ENCODE measurements at places on chromosomes 5 and 9. TPM values are rescaled to one million over a fixed set of nuclear protein-coding genes. Genes with fewer than 3 reads are reported as not detected.

Gene ALDH1B1
- total RNA-seq: 10.8 TPM

Gene GCNT1
- total RNA-seq: 14.4 TPM

GRCh38 chr5:101677961-101678360 lies 618.1 kb downstream of the SLCO4C1 start:
- DNase-seq: no peak

- DNase-seq: no peak
Observed at GRCh38 chr5:33507426-33507825, 66.7 kb downstream of the TARS1 start.

DNA sequence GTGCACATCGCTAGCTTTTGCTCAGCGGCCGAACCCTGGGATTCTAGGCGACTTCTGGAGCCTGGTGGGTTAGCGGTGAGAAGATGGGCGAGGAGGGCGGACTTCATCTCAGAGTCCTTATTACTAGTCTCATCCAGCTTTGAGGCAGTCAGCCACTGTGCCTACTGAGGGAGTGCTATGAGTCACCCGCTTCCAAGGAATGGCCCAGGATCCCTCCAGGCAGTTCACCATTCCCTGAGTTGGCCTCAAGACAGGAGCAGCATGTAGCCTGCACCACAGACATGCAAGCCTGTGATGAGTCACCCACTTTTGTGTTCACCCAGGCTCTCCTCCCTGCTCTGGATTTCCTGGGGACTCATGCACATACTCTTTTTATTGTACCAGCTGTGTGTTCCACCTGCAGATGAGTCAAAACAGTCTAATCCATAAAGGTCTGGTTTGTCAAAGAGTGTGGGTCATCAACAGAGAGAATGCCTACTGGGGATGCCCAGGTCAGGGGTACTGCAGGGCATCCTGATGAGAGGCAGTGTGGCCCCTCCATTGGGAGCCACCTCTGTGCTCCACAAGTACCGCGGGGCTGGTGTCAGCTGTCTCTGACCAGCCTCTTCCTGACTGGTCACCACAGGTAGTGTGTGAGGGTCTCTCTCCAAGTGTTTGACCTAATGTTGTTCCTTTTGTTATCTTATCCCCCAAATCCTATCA lies 20.2 kb downstream of the SLC22A5 start:
- DNase-seq: no peak

- DNase-seq: peak; percentile 46
Observed at GRCh38 chr5:35229076-35230037, 930 bp downstream of the PRLR start.

DNA sequence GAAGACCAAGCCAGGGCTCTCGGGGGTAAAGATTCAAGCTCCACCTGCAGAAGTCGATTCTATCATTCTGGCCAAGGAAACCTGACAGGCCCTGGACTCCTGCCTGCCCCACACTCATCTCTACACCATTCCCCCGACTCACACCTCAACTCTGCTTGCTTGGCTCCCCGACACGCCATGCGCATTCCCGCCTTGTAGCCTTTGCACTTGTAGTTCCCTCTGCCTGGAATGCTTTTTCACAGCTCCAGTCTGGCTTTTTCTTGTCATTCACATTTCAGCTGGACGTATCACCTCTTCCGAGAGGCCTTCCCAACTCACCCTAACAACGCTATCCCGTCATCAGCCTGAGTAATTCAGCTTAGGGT lies 28.7 kb upstream of the HAND1 start:
- DNase-seq: no peak

DNA sequence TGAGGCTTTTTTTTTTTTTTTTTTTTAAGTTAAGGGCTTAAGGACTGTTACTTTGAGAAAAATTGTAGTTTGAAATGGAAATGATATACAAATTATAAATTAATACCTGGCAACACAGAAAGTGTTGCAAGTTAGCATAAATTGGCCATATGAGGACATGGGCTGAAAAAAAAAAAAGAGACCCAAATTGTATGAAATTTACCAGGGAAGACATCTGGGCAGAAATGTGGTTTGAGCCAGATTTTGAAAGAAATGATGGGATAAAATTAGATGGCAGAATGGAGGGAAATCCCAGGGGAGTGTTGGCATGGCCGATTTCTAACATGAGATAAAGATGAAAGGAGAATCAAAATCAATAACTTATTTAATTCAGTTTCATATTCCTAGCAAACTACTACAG lies 472.1 kb downstream of the CTNND2 start:
- DNase-seq: no peak

Data from lower lobe of right lung (tissue), 2 donors.